Fibroblast of the aortic adventitia (primary cell): ENCODE measurements at places on chromosomes 6 and 20. TPM values are rescaled to one million over a fixed set of nuclear protein-coding genes. Genes with fewer than 3 reads are reported as not detected.

The SSTR4 gene
- not detected in 2 replicates for total RNA-seq

The NKX2-4 gene
- not detected in 2 replicates for total RNA-seq

The OR2H1 gene
- not detected in 2 replicates for total RNA-seq

The TAGAP gene
- total RNA-seq, result not detected in 2 replicates

The TUBB1 gene
- not detected in 2 replicates for total RNA-seq
